Right renal pelvis (tissue), 4 donors: ENCODE measurements at places on chromosomes 13 and 19.

DNA sequence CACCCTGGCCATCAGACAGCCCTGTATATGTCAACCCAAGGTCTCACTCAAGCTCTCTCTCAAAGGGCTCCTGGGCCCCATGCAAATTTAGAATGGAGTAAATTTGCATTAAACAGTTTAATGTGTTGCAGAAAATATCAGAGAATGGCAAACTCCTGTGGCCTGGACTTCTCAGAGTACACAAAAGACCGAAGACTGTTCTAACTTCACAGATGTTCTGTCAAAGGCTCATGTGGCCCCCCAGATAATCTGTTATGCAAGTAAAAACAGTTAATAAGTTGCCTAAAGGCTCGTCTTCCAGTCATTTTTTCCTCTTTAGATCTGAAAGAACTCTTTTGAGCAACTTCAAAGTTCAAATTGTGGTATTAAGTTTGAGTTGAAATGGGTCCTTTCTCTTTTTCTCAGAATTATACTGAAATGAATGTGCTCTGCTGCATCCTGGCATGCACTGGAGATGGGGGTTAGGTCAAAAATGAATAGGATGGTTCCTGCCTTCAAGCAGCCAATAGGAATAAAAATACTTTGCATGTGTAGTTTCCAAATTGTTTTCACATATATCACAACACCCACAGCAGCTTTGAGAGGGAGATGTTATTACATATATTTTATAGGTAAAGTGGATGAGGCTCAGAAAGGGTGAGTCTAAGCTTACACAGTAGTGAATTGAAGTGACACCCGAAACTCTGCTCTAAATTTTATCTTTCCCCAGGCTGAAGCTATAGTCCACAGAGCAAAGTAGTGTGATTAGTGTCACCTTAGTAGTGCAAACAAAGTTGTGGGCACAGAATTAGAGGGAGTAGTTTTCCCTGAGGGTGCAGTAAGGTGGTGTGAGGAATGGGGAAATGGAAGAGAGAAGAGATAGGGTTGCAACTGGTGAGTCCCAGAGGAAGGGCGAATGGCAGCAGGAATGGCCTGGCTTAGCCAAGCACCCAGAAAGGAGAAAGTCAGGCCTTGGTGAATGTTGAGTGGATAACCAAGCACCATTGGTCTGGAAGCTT, 205.0 kb upstream of the RFC3 start:
- DNase-seq: no peak

- DNase-seq: no peak
These were observed 1.4 kb downstream of the ZNF536 start for GRCh38 chr19:30373593-30373992.

GRCh38 chr19:18865973-18866799, 29.8 kb downstream of the CERS1 start:
- no peak for DNase-seq

GRCh38 chr13:99354371-99354951, 47.3 kb upstream of the GPR183 start:
- DNase-seq: no peak

DNA sequence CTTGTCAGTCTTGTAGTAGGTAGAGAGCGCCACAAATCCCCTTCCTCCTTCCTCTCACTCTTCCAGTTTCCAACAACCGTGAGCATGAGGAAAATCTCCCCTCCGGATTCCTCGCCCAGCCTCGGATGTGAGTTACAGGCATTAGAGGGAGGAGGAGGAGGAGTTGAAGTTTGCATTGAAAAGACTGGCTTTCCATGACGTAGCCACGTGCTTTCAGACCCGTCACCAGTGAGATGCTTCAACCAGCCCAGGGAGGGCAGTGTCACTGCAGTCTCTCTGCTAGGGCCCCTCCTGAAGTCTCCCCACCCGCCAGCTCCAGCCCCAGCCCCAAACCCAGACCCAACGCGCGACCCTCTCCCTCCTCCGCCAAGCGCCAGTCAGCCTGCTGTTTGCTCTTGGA, 442 bp upstream of the FGF14 start:
- no peak for DNase-seq
